Stimulated activated CD4-positive, alpha-beta T cell treated with anti-CD3 and anti-CD28 coated beads, Interleukin-12 subunit alpha, Interleukin-12 subunit beta, amount 100 ng/mL, for 24 hours (primary cell): ENCODE measurements at places on chromosomes 5 and 9.
A peak's percentile ranks its signal among the peaks of the same experiment; 100 is the strongest.

- no peak for DNase-seq
Measured at GRCh38 chr9:117278020-117278419, 136.8 kb downstream of the ASTN2 start.

- no peak for DNase-seq
Measured at GRCh38 chr5:177510567-177511053, 984 bp upstream of the DOK3 start.

DNA sequence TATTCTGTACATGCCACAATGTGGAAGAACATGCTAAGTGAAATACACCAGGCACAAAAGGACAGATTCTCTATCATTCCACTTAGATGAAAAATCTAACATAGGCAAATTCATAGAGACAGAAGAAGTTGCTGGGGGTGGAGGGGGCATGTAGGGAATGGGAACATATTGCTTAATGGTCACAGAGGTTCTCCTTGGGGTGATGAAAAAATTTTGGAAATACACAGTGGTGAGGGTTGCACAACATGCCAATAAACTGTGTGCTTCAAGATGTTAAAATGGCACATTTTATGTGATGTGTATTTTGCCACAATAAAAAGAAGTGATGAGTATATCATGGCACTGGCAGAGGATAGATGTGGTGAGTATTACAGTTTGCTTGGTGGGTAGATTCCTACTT is 111.9 kb downstream of the SUSD1 start:
- DNase-seq, result no peak

GRCh38 chr5:125261505-125262250 is 515.2 kb upstream of the ZNF608 start:
- no peak for DNase-seq

DNA sequence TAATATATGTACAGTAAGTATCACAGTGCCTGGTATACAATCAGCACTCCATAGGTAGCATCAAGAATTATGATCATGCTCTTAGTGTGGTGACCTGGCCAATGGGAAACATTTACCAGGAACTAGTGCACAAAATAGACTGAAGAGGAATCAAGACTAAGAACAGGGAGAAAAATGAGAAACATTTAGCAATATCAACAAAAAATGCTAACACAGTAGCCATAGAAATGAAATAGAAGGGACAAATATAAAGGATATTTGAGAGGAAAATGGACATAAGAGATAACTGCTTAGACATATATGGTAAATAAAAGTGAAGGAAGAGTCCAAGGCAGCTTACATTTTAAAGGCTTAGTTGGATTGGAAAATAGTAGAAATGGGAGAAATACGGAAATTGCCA is 16.5 kb upstream of the SPATA9 start:
- DNase-seq, result no peak

DNA sequence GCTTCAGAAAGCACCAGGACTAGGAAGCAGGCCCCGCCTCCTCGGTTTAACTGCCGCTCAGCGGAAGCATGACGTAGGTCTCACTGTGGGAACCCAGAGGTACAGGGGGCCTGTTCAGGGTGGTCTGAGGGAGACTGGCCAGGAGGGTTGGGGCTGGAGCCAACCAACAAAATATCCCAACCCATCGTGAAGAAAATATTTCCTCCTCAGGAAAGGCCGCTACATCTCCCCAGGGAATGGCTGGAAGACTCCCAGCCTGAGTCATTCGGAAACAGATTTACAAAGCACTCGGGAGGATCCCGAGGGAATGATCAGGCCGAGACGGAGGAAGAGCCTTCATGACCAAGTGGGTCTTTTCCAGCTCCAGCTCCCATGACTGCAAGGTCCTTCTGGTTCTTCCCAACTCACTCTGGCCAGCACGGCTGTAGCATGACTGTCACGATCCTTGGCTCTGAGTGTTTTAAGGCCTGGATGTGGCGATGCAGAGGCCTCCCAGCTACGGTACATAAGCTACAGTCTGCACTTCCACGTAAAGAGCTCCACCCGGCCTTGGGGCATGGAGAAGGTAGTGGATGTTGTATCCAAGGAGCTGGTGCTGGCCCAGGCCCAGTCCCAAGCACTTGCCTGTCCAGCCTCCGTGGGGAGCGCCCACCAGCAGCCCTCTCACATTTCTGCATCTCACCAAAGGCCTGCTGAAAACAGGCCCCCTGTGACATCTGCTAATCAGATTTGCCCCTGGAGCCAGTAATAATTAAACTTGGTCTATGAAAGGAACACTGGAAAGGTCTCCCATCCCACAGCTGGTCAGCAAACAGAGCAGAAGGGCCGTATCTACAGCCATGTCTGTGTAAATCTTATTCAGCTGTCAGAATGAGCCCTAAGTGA is 100.6 kb downstream of the LHFPL2 start:
- DNase-seq, result no peak

GRCh38 chr9:23581931-23582330 is 244.1 kb downstream of the ELAVL2 start:
- no peak for DNase-seq

- no peak for DNase-seq
Measured at GRCh38 chr9:15191378-15191777, 115.6 kb downstream of the TTC39B start.

GRCh38 chr5:160847526-160848085 is 4.4 kb downstream of the ATP10B start:
- DNase-seq, result no peak

GRCh38 chr5:159458217-159458711 is 128.0 kb upstream of the IL12B start:
- no peak for DNase-seq

DNA sequence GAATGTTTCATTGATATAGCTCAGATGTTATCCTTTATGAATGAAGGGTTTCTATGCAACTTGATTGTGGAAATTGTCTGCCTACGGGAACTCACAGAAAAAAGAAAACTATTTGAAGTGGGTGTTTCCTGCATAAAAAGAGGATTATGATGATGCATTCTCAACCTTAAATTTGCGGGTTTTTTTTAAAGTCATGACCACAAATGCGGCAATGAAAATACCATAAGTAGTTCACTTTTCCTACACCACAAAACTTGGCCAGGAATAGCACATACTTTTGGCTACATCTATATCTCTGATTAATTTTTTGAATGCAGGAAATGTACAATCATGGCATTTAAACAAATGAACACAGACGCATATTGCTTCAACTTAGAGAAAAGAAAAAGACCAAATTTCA is 754.7 kb downstream of the DTWD2 start:
- no peak for DNase-seq

GRCh38 chr9:35396560-35397215 is 93.2 kb upstream of the RUSC2 start:
- no peak for DNase-seq

GRCh38 chr9:122444041-122444733 is 33.5 kb downstream of the OR1J1 start:
- DNase-seq, result no peak

GRCh38 chr9:5445886-5446285 is 4.5 kb upstream of the CD274 start:
- DNase-seq, result no peak

DNA sequence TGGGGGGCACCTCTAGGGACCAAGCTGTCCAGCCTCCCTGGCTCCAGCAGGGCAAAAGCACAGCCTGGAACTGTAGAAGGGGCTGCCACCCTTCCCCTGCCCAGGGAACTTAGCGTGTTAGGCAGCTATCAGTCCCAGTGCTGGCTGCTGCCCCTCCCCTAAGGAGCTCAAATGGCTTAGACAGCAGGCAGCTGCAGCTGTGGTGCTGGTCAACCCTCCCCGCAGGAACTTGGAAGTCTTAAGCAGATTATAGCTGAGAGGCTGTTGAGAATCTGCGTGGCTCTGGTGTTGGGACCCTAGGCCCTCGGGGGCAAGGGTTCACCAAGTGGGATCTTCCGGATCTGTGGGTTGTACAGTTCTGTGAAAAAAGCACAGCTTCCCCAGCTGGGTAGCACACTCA is 536.5 kb upstream of the CDH10 start:
- no peak for DNase-seq

DNA sequence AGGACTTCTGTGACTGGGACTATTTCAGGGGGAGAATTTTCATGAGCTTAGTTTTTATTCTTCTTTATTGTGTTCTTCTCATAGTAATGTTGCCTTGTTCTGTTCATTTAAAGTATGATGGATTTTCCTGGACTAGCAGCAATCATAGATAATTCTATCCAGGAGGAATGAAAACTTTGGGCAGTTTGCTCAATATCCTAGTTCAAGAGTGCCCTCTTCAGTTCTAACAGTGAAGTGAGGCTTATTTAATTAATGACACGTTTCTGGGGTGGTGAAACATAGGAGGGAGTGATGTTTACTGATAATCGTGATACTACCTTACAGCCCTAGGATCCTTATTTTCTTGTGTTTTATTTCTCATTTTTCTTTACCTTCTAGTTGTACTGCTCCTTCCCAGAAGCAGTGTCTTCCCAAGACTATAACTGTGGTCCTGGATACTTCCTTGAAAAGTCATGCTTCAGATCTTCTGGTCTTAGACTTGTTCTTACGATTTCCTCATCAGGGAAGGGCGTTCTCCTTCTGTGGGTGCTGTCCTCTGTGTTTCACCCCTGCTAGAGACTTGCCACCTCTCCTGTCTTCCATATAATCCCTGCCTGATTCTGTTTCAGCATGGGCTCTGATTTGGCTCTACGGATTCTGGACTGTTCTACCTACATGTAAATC is 57.4 kb downstream of the CFAP95 start:
- DNase-seq, result no peak

GRCh38 chr9:82495884-82496777 is 507.6 kb downstream of the SPATA31D1 start:
- DNase-seq, result no peak

DNA sequence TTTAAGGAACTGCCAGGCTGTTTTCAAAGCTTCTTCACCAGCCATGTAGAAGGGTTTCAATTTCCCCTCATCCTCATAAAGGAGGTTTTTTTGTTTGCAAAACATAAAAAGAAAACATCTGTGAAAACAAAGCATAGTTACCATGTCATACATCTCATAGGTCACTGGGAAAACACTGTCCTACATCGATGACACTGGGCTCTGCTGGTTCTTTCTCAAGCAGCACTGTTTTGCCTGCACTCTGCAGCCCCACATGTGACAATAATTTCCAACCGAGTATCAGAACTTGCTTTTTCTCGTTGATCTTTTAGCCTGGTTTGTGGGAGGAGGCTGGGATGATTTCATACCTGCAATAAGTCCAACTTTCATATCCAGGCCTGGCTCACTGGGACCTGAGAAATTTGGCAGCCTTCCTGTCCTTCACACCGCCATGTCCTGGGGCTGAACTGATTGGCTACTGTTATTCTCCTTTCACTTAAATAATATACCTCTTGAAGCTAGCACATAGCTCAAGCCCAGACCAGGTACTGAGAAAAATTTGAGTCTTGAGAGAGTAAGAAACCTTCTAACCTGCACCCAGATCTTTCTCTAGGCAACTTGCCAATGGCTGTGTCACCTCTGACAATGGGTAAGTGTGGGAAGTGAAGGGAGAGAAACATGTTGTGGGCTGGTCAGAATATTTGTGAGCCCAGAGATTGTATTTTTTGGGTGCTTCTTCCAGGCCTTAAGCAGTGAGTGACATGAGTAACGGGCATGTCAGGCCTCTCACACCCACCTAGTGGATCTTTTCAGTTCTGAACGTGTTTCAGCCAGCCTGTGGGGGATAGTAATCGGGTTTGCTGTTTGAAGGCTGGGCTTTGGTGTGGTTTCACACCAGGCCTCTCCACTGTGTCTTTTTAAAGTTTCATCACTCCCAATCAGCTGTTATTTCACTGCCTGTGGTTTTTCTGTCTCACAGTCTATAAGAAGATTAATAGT is 502.8 kb downstream of the NTRK2 start:
- no peak for DNase-seq

DNA sequence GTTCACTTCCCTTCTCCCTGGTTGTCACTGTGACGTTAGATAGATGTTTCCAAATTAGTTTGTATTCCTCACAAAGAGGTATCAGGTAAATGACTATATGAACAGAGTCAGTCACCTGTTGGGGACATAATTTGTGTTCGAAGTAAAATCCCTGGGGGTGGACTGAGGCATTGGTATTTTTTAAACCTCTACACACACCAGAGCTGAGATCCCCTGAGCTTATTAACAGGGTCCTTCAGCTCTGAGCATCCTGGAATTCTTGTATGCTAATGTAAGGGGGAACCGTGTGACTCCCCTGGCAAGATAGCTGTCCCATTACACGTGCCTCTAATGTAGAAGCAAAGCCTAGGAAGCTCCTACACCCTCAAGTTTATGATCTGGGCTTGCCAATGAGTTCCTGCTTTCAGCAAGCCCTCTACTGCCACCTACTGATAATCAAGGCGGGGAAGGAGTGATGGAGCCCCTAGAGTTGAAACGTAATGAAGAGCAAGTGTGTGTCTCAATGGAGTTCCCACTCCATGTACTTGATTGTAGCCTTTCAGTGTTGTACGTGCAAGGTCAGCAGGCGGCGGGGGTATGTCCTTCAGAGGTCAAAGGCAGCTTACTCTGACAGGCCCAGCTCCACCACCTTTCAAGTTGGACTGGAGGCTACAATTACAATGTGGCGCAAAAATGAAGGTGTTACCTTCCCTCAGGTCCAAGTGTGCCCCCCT is 14.4 kb downstream of the PRKACG start:
- DNase-seq, result peak; percentile 39

DNA sequence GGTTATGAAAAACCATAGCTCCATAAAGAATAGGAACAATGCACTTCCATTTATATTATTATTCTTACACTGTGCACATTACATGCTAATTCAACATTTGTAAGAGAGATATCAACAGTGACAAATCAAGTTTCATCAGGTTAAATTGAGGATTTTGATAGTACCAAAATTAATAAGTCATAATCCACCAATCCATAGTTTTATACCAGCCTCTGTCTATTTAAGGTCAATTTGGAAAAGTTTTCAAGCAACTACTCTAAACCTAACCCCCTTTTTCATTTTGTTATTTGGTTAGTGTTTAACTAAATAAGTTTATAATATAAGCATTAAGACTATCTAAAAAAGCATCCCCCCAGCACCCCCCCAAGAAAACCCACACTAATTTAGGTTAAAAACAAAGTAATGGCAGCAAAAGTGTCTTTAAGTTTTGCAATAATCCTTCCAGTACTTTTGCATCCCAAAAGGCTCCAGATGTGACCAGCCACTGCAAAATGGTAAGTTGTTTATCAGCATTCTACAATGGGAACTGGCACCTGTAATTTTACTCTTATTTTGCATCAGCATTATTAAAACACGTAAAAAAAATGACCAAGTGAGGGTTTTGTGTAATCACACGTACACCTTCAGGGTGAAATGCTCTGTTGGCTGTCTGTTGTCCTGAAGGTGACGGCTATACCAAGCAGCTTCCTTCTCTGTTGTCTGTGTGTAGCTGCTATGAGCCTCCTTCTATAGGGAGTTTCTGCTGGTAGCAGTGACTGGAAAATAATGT is 36.8 kb upstream of the SSBP2 start:
- DNase-seq, result no peak

GRCh38 chr9:120212153-120212852 is 367.7 kb downstream of the CDK5RAP2 start:
- no peak for DNase-seq

GRCh38 chr9:131912671-131913070 is 167.0 kb downstream of the MED27 start:
- DNase-seq, result no peak
